ENCODE measurements at places on chromosomes 2 and 18.

DNA sequence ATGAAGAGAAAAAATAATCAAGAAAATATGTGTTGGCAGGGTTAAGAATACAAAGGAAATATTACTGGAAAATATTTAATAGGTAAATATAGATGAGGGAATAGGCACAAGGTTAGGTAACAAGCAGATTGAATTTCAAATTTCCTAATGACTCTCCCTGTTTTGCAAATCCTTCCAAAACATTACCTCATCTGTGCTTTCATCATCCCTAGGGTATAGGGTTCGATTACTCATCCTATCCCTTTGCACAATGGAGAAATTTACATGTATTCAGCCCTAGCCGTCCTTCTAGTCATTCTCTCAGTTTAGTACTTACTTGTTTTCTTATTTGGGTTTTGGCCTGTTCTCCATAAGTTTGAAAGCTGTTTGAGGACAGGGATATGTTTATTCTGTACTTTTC lies 864.6 kb upstream of the FSHR start:
- no peak for DNase-seq

DNA sequence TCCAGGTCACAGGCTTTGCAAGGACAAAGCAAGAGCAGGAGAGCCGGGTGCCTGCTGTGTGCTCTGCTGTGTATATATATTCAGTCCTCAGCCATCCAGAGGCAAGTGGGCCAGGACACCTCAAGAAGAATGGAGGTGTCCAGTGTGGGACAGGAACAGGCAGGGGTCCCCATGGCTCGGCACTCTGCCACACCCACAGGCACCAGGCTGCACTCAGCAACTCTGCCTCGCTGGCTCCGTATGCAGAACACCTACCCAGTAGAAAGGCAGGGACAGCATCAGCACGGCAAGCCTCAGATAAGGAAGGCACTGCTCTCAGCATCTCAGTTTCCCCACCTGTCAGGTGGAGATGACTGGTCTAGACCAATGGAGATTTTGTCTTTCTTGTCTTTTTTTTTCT lies 57.8 kb downstream of the DNMT3A start:
- DNase-seq = no peak

GRCh38 chr2:96887493-96888012 lies 17.7 kb upstream of the SEMA4C start:
- DNase-seq = no peak

GRCh38 chr18:57776767-57777166 lies 26.3 kb downstream of the ATP8B1 start:
- DNase-seq = no peak

DNA sequence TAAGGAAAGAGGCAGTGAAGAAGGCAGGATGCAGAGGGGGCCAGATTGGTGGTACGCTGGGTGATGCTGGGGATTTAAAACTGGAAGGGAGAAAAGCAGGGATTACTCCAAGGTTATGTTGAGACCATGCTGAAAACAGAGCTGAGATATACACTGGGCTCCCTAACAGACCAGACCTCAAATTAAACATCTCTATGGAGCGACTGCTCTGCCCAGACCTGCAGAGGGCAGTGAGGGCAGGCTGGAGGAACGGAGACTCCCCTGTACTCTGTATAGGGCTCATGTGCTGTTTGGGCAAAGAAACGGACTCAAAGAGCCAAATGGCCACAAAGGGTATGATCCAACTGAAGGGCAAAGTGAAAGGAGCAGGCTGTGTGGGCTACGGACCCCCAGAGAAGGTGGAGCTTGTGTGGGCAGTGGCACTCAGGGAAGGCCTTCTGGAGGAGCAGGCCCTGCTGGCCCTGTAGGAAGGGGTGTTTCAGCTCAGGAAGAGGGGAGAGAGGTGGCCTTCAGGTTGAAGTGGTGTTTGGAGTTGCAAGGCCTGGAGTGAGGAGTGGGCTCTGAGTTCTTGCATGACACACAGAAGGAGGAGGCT lies 4.8 kb upstream of the CELF4 start:
- DNase-seq = no peak

GRCh38 chr2:15271276-15271675 lies 289.9 kb downstream of the NBAS start:
- no peak for DNase-seq

- no peak for DNase-seq
Measured at GRCh38 chr2:43810452-43810851, 28.2 kb downstream of the ABCG5 start.

GRCh38 chr2:36780231-36780839 lies 83.8 kb downstream of the VIT start:
- DNase-seq = no peak

DNA sequence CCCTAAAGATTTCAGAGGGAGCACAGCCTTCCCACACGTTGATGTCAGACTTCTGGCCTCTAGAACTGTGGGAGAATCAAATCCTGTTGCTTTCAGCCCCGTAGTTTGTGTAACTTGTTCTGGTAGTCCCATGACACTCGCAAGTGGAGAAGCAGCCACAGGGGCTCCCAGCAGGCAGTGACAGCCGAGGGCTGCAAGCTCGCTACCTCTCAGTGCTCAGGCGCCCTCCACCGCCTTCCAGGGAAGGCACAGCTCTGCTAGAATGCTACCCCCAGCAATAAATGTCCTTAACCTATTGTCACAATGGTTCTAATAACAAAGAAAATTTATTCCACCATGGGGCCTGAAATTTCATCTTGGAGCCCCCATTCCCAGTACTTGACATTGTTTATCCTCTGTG lies 143.1 kb upstream of the ZNF236 start:
- DNase-seq = no peak

- DNase-seq = no peak
Measured at GRCh38 chr2:19496646-19497045, 138.2 kb upstream of the OSR1 start.

DNA sequence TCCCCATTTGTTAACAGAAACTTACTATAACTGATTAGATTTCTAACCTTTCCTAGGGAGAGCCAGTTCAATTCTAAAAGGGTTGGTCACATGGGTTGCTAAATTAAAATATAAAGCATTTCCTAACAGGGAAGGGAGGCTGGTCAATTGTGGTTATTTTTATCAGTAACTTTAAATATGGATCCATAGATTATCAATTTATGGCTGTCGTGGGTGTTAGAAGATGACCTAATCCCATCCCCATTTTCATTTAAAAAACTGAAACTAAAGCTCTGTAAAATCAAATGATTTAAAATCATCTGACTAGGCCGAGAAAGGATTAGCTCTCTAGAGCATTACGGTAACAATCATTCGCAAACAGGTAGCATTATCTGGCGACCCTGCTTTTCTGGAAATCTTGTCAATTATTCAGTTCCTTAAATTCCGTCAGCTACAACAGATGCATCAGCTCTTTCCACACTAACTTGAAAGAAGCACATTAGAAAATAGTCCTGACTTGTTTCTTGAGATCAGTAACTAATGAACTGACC lies 953 bp upstream of the HNRNPA3 start:
- no peak for DNase-seq

GRCh38 chr2:241943961-241944575 lies 74.5 kb downstream of the RTP5 start:
- DNase-seq = no peak

- no peak for DNase-seq
Measured at GRCh38 chr2:62938126-62938525, 112.5 kb upstream of the OTX1 start.
